Activated CD4-positive, alpha-beta T cell treated with anti-CD3 and anti-CD28 coated beads for 24 hours (primary cell): ENCODE measurements at places on chromosomes 6 and 20.

GRCh38 chr6:31825553-31825952 lies 2.0 kb upstream of the HSPA1B start:
- DNase-seq = no peak

DNA sequence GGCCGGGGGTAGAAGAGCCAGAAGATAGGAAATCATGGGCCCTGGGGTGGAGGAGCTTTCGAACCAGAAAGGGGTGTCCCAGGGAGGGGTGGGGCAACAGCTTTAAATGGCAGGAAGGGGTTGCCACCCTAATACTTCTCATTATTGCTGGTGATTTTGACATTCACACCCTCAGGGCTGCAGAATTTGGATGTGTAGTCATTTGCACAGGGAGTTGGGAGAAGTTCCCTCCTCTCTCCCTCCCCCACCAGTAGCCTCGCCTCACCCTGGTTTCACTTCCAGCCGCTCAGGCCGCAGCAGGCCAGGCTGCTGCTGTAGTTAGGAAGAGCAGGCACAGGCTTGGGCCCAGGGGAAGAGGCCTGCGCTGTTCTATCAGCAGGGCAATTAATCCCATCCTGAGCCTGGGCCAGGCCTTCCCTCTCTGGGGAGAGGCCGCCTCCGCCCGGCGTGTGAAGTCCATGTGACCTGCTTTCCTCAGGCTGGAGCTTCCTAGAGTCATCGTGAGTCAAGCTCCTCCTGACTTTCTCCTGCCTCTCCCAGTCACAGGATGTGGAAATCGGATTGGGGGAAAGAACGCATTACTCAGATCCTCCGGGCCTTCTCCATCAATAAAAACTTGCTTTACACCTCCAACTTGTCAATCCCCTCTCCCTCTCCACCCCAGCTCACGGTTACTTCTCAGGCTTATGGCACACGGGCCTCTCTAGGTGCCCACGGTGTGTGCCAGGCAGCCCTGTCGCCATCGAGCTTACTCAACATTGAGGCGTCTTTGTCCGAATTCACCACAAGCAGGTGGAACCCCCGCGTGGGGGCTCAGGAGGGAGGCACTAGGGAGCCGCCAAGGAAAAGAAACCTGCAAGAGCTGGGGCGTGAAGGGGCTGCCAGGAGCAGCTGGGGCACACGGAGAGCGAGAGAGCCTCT lies 7.8 kb downstream of the ADTRP start:
- DNase-seq = no peak

DNA sequence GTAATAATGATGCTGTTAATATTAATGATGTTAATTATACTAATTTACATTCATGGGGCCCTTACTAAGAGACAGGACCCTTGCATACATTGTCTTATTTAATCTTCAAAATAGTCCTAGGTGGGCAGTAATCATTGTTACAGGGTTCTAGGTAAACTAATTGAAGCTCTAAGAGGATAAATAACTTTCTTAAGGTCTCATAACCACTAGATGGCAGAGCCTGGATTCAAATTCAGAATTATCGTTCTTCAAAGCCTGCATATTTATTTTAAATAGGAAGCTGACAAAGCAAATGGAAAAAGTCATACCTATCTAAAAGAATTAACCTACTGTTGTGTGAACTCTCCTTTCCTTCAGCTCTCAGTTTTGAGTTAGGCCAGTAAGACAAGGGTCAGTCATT lies 23.5 kb downstream of the PTCHD4 start:
- DNase-seq = no peak

DNA sequence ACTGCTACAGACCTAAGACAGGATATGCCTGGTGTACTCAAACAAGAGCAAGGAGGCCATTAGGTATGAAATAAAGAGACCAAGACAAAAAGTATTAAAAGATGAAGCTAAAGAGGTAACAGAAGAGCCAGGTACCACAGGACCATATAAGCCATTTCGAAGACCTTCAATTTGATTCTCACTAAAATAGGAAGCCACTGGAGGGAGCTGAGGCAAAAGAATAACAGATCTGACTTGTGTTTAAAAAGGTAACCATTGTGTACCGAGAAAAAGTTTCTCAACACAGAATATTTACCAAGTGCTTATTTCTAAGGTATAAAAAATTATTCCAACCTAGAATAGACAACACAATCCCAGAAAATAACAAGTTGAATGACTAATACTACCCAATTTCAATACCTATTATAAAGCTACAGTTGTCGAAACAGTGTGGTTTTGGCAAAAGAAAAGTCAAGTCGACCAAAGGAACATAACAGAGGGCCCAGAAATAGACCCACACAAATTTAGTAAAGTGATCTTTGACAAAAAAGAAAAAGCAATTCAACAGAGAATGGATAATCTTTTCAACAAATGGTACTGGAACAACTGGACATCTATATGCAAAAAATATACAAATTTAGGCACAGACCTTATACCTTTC lies 125.3 kb upstream of the DST start:
- no peak for DNase-seq

DNA sequence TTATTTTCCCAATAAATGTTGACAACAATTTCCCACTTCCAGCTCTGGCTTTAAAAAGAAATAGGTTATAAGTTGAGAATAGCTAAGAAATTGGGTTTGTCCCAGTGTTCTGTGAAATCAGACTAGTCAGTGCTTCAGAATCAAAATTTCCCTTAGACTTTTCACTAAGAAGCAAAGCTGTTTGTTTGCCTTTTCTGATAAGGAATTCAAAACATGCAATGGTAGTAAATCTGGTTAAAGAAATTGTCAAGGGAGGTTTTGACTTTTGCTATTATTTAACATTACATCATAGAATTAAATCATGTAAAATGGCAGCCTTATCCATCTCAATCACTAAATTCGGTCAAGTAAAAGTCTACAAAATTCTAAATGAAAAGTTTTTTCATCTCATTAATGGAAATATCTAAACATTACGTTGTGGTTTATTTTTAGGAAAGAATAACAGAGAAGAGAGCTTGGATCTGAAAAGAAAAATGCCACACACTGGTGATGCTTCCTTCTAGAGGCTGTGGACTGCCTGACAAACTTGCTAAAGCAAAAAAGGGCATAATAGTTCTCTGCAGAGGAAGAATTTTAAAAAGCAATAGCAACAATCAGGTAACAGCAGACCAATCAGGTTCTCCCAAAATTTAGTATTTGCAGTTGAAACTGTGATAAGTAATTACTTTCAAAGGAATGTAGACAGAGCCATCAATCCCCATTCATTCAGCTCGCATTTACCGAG lies 36.4 kb downstream of the PLAGL1 start:
- no peak for DNase-seq

- no peak for DNase-seq
These were observed 513.3 kb upstream of the NOX3 start for GRCh38 chr6:155968921-155969320.

DNA sequence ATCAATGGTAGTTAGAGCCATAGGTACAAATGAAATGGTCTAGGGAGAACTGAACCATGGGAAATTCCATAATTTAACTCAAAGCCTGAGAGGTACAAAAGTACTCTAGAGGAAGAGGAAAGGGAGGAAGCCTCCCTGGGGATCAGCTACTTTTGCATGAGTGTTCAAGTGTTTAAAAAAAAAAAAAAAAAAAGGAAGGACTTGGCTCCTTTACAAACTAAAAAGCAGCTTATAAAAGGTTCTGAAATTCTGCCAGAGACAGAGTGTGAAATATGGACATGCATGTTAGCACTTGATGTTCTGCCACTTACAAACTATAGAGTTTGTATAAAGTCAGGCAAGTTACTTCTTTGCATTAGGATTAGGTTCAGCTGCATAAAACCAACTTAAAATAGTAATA lies 290.0 kb downstream of the TBC1D7 start:
- DNase-seq = no peak

- DNase-seq = no peak
These were observed 768.4 kb downstream of the TFAP2A start for GRCh38 chr6:9646342-9647070.

DNA sequence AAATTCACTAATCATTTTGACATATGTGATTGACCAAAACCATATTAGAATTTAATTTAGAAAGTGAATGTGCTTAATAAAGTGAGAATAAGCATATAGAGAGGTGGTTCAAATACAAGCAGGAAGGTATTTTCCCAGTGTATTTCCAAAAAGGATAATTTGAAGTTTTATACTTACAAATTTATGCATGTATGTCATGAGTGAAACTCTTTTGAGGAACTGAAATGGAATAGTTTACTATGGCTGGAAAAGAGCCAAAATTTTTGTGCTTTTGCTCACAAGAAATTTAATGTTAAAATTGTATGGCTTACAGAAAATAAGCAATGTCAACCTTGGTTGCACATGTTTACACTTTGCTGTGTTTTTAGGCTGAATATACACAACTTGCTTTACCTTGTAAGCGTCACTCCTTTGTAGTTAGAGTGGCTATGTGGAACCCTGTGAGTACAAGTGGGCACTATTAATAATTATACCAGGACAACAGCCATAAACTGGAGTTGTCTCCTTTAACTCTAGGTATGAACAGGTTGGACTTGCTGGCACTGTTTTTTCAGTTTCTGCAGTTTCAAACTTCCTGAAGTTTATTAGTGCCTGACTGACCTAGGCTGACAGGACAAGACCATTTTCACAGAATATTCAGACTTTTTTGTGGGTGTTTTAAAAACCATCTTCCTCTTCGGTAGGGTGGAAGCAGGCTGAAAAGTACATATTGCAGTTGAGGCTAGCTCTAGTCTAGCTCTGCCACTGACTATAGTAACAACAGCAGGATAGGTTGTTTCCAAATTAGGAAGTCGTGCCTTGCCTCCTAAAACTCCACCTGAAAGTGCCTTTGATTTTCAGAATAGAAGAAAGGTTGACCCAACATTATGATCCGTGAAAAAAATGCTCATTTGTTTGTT lies 6.0 kb downstream of the AFDN start:
- no peak for DNase-seq

DNA sequence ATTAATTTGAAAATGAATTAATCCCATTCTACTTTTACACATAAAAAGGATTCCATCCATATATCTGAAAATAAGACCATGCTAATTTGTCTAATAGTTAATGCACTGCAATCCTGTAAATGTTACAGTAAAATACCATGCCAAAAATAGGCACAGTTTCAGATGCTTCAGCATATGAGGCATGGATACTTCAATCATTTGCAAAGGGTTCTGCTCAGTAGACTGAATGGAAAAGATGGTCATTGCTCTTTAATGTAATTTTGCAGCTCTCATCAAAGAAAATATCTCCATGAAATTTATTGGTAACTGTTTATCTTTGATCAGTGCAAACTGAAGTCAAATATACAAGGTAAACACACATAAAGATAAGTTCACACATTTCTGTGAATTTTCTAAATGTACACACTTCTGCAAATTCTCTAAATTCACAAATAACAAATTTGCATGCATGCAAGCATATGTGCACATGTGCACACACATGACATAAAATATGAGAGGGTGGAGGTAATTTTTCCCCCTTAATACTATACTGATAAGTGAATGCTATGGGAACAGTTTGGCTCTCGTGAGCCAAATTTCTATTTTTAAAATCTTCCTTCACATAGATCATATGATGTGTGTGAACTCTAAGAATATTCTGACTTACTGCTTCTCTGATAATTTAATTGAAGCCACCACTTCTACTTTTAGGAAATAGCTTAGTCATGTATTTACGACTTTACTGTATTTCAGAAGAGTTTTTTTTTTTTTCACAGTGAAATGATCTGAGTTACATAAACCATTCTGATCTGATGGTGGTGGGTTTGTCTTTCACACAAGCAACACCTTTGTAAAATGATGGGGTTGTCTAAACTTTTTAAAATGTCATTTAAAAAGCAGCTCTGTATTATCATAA lies 996.8 kb upstream of the CITED2 start:
- no peak for DNase-seq

DNA sequence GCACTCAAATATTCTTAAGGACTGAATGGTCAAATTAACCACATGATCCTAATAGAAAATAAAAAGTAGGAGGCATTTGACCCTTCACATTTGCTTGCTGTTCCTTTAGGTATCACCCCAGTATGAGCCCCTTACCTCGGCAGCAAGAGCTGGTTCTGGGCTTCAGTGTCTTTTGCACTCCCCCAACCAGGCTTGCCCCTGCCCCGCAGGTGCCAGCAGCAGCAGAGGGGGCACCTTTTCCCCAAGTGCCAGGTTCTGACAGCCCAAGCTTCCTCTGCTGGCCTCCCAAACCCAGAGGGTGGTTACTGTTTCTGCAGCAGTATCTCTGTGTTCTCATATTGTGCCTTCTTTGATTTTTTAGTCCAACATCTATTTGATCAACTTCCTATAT lies 23.2 kb downstream of the UBE2V1 start:
- DNase-seq = no peak

GRCh38 chr6:12343440-12344162 lies 53.4 kb downstream of the EDN1 start:
- no peak for DNase-seq

DNA sequence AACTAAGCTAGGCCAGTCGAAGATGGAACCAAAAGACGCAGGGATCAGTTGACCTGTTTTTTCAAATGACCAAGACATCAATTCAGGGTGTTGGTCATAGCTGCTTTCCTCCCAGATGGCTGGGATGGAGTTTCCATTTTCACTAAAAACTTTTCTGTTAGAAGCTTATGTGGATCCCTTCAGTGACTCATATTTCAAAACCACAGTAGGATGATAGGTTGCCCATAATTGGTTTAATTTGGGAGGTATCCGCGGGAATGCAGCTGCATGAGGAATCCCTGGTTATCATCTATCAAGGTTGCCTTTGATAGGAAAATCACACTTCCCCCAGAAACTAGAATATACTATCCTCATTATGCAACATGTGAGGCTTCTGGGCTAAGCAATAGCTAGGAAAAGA lies 150.9 kb upstream of the MLIP start:
- DNase-seq = no peak

DNA sequence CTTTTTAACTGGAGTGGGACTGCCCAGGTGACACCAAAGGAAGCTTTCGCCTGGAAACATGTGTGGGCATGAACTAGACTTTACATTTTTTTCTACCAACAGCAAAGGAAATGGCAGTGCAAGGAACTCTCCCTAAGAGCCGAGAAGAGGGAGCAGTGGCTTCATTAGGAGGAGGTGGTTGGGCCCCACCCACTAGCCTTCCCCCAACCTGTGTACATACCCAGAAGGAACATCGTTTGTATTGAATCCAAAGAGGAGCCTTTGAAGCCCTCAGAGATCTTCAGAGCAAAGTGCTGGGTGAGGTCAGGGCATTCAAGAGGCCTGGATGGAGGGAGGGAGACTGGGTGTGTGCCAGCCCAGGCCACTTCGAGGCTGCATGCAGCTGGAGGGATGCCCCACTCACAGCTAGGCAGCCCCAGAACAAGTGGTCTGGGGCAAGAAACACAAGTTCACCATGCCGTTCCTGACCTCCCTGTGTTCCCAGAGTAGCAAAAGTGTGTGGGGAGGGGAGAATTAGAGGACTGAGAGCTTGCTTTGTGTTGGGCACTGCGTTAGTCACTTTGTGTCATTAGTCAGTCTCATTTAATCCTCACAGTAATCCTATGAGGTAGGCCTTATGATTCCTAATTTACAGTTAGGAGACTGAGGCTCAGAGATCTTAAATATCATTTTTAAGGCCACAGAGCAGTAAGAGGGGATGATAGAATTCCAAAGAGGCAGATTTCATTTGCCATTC lies 191.6 kb upstream of the SUPT3H start:
- DNase-seq = no peak

GRCh38 chr20:61628480-61628879 lies 376.4 kb downstream of the CDH4 start:
- no peak for DNase-seq

- DNase-seq = peak; percentile 3
These were observed at the start of gene RSPO3 for GRCh38 chr6:127118298-127119101. RSPO3 (plus strand) TSS chr6:127118671; CDS start chr6:127119193, 522 bp downstream.
